ENCODE measurements at places on chromosomes 3 and 15.

DNA sequence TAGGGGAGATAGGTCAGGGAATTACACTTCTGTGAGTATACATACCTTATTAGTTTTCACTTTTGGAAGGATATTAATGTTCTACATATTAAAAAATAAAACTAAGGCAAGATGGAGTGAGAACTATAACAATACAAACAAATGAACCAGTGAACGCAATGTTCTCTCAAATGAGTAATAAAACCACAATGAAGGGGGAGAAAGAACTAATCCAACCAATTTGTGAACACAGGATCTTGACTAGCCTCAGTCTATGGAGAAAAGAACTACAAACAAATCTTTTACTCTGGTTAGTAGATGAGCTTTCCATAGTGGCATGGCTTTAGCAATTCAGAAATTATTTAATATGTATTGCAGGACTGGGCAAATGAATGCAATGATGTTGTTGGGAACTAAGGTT, 26.9 kb upstream of the ATOSA start:
- DNase-seq, result no peak

DNA sequence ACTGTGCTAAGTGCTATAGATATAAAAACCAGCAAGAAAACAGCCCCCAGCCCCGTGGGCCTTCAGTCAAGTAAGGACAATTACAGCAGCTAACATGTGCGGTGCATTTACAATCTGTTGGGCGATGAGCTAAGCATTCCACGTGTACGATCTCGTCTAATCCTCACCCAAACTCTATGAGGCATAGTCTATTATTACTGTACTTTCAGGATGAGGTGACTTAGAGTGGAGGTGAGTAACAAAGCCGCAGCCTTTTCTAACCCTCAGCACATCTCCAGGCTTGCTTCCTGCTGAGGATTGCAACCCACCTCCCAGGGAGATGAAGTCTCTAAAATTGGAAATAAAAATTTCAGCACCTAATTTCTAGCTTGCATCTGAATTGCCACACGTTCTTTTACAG, 53.2 kb upstream of the MCF2L2 start:
- DNase-seq, result no peak

- DNase-seq, result no peak
These were observed 749.6 kb upstream of the LMCD1 start for GRCh38 chr3:7752005-7752404.

DNA sequence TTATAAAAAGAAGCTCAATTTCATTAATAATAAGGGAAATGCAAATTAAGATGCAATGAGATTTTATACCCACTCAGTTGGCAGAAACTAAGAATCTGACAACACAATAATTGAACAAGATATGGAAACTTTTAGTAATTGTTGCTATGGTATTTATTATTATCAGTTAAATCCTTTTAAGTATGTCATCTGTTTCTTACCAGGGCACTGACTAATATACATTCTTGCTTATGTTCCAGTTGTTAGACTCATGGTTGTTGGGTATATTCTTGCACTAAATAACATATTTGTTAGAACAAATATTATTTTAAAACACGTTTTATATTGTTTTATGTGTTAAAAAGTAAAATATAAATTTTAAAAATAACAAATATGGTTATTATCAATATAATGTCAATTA, 690.3 kb downstream of the MECOM start:
- no peak for DNase-seq

DNA sequence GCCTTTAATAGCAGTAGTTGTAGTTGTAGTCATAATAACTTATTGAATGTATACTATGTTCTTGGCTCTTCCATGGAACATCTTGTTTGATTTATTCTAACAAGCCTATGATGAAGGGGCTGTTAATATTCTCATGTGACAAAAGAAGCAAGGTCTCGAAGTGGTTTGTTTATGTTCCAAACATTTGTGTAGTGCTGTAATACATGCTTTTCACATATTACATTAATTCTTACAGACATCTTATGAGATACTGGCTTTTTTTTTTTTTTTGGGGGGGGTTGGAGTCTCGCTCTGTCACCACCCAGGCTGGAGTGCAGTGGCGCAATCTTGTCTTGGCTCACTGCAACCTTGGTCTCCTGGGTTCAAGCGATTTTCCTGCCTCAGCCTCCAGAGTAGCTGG, 252.3 kb downstream of the PTPRG start:
- no peak for DNase-seq

GRCh38 chr3:11514191-11514821, 129.4 kb downstream of the VGLL4 start:
- DNase-seq, result no peak

DNA sequence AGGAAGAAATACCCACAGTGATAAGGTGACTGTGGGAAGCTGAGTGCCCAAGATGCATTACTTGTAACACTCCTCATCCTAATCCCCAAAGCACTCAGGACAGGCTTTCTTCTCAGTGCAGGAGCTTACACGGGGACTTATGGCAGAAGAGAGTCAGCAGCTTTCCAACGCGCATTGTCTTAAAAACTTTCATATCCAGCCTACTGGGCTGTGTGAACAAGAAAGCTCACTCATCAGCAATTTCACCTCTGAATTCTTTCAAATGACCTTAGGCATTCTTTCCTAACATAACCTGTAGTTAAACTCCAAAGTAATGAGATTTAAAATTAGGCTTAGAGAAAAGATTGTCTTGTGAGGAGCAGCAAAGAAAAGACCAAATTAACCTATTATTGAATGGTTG, 132.3 kb downstream of the KCNAB1 start:
- no peak for DNase-seq

DNA sequence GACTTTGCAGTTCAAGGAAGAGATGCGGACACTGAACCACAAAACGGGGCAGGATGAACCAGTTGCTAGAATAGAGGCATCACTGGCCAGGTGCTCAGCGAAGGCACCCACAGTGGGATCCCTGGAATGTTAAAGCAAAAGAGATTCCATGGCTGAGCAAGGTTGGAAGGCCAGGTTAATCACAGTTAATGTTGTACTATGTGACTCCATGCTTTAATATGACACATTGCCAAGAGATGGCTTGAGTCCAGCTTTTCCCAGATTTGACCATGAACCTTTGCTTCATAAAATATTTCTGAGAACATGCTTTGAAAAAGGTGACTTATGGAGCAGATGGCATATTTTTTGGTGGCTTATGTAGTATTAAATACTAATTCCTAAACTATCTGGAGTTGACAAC, 76.2 kb upstream of the CMTM7 start:
- DNase-seq, result no peak

- no peak for DNase-seq
These were observed 208.8 kb upstream of the CTDSPL start for GRCh38 chr3:37652851-37653250.

Data from renal cortex interstitium (tissue), 15 donors.